ENCODE measurements at places on chromosomes 2 and 18.

DNA sequence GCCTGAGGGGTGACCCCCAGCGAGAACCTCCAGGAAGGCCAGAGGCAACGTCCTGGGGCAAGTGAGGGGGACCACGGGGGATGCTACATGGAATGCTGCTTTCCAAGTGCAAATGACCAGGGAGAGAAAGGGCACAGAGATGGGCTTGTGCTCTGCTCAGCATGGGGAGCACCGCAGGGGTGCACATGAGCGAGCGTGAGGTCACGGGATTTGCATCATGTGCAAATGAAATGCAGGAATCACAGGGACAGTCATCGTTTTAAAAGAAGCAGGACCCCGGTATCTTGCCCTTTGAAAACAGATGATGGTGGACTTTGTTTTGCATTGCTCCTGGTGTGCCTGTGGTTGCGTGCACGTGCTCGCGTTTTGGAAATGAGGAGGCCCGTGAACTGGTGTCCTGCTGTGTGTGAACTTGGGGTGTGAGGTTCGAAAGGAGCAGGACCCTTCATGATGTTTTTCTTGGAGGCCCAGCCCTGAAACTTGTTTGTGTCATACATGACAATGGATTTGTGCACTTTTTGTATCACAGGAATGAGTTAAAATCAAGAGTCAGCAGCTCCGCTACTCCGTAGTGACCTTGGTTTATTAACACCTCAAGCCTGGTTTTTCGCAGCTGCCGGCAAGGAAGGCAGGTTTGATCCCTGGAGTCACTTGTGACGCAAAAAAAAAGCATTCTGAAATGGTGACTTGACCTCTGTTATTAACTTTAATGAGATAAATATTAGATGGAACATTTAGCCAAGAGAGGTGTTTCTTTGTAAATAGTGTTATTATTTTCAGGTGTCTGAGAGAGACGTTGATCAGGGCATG is 234.5 kb downstream of the LDLRAD4 start:
- DNase-seq, result no peak

- no peak for DNase-seq
These were observed 46.4 kb downstream of the UXS1 start for GRCh38 chr2:106147665-106148064.

DNA sequence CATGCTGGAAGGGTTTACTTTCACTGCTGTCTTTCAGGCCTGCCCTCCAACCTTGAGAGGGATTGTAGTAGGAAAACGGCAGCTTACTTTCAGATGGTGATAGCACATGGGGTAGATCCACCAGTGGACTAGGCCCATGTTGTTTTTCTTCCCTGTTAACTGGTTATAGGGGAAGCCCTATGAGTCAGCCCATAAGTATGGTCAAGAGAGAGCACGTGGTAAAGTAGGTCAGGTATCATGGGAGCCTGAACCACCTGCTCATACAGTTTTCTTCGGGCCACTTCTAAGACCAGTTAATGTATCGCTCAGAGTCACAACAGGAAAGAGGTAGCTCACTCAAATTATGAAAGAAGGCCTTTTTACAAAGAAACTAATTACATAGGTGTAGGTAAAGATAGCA is 33.0 kb downstream of the PDK1 start:
- DNase-seq, result no peak

- DNase-seq, result no peak
These were observed 199.6 kb upstream of the TCF4 start for GRCh38 chr18:55787536-55788073.

DNA sequence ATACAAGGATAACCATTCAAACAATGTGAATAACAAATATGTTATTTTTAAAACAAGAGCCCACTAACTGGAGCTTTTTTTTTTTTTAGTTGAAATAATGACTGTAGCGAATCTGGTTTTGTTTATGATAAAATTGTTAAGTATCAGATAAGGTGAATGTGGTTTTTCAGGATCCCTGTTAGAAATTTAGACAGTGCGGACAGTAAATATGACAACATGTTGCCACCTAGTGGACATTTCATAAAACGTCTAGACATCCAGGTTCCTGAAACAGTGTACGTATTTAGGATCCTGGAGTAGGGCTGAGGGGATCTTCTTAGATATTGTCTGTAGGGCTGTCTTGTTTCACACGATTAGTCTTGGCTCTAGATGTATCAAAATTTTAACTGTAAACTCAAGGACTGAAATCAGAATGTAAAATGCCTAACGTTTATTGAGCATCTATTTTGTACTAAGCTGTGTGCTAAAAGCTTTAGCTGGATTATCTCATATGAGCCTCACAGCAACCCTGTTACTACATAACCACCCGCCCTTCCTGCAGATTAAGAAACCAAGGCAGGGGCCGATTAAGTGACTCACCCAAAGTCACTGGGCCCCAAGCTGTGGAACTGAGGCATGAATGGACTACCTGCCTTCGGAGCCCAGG is 23.9 kb upstream of the CCDC68 start:
- no peak for DNase-seq

- DNase-seq, result no peak
These were observed 30.9 kb downstream of the TMEM37 start for GRCh38 chr2:119462574-119462973.

Data from nucleus accumbens (tissue), 56 donors.